ENCODE measurements at places on chromosomes 1 and 21.

DNA sequence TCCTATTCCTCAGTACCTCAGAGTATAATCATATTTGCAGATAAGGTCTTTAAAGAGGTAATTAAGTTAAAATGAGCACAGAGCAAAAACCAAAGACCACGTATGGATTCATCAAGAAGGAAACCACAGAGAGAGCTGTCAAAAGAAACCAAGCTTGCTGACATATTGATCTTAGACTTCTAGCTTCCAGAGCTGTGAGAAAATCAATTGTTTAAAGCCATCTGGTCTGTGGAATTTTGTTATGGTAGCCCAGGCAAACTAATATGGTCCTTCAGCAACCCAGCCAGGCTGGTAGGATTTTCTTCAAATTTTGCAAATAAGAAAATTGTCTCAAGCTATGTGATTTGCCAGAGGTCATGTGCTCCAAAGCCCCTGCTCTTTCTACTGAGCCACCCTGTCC lies 62.5 kb downstream of the LRIG2 start:
- no peak for DNase-seq

DNA sequence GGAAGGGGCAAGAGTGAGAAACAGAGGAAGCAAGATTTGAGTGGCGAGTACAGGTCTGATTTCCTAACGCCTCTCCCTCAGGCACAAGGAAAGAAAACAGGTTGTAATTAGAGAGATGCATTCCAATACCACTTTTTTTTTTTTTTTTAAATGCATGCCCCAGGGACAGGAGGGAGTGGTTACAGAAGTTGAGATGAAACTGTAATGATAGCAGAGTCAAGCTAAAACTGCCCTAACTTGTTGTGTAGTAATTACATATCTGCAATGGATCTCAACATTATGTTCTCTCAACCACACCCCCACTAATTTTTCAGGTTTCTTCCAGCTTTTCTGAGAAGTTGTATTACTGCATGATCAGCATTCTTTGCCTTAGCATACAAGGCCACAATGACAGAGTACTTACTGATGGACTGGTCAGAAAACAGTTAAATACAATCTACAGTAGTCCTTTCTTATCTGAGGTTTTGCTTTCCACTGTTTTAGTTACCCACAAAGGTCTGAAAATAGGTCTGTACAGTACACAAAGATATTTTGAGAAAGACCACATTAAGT lies 5.5 kb downstream of the ETV3 start:
- no peak for DNase-seq

DNA sequence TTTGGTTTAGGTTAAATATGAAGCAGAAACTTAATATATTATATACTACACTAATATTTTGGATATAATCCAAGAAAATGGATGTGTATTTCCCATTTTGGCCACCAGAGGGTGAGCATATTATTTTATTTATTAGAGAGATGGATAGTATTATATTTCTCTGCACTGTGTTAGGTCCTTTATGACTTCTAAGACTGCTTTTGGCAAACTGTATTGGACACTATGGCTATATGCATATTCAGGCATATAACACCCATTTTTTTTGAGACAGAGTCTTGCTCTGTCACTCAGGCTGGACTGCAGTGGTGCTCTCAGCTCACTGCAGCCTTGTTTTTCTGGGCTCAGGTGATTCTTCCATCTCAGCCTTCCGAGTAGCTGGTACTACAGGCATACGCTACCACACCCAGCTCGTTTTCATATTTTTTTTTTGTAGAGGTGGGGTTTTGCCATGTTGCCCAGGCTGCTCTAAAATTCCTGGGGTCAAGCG lies 17.8 kb upstream of the PGM1 start:
- DNase-seq: no peak

DNA sequence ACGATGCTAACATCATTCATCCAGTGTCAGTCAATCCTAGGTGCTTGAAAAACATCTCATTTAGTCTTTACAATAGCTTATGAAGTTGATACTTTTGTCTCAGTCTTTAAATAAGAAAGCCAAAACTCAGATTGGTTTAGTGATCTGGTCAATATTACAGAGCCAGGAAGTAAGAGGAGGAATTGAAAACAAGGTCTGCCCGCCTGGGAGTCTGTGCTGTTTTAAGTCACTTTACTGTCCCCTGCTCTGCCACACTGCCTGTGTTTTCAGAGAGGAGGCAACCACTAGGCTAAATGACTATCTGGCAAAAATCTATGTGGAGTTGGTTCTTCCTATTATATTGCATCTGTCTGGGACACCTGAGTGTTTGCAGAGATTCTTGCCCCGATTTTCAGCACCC lies 62.3 kb downstream of the ST6GALNAC3 start:
- no peak for DNase-seq

- no peak for DNase-seq
These were observed 2.6 kb downstream of the PUM1 start for GRCh38 chr1:31062867-31063380.

GRCh38 chr21:44596068-44596725 lies 3.9 kb upstream of the KRTAP10-6 start:
- no peak for DNase-seq

- no peak for DNase-seq
These were observed 33.0 kb upstream of the ACTRT2 start for GRCh38 chr1:2988256-2988655.
